Choroid plexus epithelial cell (primary cell): ENCODE measurements at places on chromosomes 3 and 15.

DNA sequence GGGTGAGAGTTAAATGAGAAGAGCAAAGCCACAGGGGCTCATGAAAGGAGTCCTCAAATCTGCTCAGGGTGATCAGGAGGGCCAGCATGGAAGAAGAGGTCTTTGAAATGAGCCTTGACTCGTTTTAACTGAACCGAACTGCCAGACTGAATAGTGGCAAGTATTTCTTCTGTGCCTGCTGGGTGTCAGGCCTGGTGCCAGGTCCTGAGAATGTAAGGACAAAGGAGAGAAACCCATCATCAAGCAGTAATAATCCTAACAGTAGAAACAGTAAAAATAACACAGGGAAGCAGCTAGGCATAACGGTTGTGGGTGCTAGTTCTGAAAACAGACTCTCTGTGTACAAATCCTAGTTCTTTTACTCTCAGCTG lies 40.4 kb upstream of the SMAD3 start:
- DNase-seq, result no peak

DNA sequence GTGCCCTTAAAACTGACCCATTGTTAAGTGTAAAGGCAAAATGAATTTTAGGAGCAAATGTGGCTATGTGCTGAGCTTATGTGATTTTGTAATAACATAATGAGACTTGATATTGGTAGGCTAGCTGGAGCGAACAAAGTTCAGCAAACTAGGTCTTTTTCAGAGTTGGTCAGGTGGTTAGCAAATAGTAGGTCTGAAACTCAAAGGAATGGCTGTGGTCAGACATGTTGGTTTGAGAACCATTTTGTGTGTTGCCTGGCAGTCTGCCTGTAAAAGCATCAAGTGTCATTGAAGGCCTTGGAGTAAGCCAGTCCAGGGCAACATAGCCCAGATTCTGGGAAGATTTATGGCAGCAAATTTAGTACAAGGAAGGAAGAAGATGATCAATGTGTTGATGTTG lies 16.4 kb downstream of the FBXO22 start:
- peak; percentile 63 for DNase-seq

- DNase-seq, result no peak
Measured at GRCh38 chr15:66089049-66089448, 164.5 kb downstream of the MEGF11 start.

- DNase-seq, result no peak
Measured at GRCh38 chr15:67276666-67277065, 22.1 kb downstream of the IQCH start.

- no peak for DNase-seq
Measured at GRCh38 chr3:102484-102883, 94.1 kb upstream of the CHL1 start.

GRCh38 chr15:34262362-34262761 lies 37.5 kb downstream of the EMC4 start:
- no peak for DNase-seq

- no peak for DNase-seq
Measured at GRCh38 chr3:62592408-62592807, 219.1 kb upstream of the FEZF2 start.

- peak; percentile 74 for DNase-seq
Measured at GRCh38 chr3:99925584-99926230, 108.0 kb downstream of the CMSS1 start.

DNA sequence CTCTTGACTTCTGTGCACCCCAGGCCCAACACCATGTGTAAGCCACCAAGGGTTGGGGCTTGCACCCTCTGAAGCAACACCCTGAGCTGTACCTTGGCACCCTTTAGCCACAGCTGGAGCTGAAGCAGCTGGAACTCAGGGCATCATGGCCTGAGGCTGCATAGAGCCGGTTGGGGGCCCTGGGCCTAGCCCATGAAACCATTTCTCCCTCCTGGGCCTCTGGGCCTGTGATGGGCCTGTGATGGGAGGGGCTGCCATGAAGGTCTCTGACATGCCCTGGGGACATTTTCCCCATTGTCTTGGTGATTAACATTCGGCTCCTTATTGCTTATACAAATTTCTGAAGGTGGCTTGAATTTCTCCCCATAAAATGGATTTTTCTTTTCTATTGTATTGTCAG lies 22.4 kb upstream of the ADAMTSL3 start:
- DNase-seq, result no peak

DNA sequence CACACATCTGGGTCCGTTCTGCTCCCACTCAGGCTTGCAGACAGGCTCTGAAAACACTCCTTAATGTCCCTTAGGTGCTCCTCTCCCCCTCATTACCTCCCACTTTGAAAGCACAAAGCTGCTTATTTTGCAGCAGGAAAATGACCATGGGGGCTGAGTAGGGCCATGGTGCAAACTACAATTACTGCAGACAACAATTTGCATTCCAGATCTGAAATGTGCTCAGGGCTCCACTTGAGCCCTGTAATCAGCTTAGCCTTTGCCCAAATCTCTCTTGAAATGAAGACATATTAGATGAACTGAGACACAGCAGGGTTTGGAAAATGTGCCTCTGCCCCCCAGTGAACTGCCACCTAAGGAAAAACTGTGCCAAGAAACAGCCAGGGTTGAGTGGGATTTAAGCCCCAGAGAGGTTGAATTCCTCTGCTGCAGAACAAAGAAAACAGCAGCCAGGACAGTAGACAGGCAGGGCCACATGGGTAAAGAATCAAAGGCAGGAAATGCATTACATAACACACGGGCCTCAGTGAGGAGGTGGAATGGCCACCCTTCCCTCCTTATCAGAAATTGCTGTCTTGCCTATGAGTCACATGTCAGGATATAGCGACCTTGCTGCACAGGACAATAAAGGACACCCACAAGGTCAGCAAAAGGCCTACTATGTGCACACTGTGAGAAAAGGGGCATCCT lies 126.8 kb upstream of the ARHGEF3 start:
- DNase-seq, result peak; percentile 42

GRCh38 chr15:88835119-88835518 lies 31.9 kb downstream of the ACAN start:
- DNase-seq, result no peak

GRCh38 chr3:61819861-61820260 lies 258.5 kb downstream of the PTPRG start:
- DNase-seq, result no peak

DNA sequence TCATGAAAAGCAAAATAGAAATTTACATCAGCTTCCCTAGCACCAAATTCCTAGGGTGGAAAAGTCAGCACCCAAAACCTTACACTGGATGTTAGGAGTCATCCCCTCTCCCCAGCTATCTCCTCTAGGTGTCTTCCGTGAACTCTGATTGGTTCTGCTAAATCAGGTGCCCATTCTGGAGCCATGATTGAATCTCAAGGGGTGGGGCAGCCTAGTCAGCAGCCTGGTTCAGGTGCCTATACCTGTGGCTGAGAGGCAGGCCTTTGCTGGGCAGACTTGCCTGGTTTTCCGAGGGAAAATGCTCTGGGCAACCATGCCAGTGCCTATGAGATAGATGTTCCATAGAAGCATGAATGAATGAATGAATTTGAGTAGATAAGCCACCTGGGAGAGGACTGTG lies 336.7 kb downstream of the LRTM1 start:
- no peak for DNase-seq

DNA sequence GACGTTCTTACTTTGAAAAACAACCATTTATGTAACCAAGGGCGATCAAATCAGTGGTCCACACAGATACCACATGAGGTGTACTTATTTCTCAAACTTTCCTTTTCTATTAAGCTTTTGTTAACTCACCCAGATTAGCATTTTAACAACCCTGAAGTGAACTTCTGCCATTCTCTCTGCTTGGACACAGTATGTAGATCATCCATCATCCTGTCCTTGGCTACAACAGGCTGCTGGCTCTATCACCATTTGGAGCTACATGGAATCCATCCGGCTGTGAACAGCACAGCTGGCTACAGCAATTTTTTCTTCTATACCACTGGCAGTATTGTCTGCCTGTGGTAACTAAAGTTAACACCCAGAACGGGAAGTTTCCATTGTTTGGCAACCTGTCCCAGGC lies 4.4 kb downstream of the SEMA6D start:
- DNase-seq, result no peak

DNA sequence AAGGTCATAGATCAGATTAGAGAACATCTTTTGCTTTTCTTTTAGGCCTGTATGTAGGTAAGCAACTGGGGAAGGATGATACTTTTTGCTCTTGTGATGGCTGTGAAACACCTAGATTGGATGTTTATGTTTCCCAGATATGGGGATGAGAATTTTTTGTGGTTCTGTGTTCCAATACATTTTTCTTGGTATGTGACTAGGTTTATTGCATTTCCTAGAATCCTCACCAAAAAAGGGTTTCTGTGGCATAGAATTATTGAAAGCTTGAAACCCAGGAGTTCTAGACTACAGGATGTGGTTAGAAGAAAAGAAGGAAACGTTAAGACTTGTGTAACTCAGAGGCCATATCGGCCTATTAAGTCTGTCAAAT lies 25.8 kb downstream of the OXNAD1 start:
- DNase-seq, result peak; percentile 51

DNA sequence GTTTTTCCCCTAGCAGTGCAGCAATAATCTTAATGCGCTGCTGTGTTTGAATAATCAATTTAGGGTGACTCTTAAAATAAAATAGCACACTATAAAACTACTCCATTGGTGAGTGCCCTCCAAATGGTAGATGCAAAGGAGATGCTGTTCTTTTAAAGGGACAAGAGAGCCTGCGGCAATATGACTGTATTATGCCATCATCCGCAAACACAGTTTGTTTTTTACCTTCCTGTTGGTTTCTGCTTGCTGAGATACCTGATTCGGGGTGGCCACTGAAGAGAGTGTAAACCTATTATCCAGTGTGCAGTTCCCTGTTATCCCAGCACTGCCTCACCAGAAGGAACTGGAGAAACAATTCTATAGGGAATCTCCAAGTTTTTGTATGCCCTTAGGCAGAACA lies 523.1 kb upstream of the TGFBR2 start:
- DNase-seq, result no peak

- DNase-seq, result no peak
Measured at GRCh38 chr3:1962396-1963088, 136.1 kb upstream of the CNTN4 start.

DNA sequence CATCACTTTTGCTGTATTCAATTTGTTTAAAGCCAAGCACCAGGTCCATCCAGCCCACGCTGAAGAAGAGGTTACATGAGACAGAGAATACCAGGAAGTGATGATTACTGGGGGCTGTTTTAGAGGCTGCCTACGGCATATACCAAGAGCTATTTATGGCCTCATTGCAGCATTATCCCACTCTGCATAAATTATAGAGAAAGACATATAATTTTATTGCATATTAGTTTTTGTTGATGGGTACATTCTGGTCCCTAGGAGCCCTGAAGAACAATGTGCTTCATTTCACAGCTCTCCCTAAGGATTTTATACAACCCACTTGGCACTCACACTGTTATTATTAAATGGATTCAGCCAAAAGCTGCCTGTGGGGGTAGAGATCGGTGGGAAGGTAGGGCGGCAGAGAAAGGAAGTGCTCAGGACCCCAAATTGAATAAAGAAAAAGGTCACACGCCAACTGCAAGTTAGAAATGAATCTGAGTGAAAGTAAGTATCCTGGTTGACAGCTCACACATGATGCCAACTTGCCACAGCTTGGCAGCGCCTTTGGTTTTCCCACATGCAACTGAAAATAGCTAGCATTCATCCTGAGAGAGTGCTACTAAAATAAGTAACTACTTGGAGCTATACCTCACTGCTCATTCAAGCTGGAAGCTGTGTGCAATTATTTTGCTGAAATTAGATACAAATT lies 73.7 kb downstream of the CCNL1 start:
- no peak for DNase-seq

GRCh38 chr3:42094128-42094527 lies 3.0 kb downstream of the TRAK1 start:
- no peak for DNase-seq

GRCh38 chr3:188067932-188068331 lies 86.0 kb upstream of the LPP start:
- DNase-seq, result peak; percentile 59

DNA sequence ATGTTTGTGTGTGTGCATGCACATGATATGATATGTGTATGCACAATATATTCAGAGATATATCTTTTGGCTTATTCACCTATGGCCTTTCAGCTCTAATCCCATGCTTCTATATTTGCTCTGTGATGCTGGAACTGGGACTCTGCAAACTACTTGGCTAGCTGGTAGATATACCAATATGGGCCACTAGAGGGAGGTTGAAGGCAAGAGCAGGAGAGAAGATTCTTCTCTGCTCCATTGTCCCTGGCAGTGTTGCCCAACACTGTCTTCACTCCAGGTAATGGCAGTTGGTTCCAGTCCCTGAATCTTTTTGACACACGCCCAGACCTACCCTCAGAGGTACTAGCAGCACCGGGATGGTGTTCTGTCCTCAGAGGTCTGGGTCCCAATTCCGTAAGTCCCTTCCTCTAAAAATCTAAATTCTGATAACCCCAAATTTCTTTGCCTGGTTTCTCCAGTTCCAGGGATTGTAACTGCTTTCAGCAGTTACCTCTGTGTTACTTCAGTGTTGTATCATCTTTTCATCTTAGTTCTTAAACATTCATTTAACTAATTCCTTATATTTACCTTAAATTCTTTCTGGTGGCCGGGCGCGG lies 44.7 kb downstream of the GTPBP8 start:
- peak; percentile 75 for DNase-seq

GRCh38 chr15:91664224-91664836 lies 189.2 kb upstream of the SLCO3A1 start:
- DNase-seq, result no peak

DNA sequence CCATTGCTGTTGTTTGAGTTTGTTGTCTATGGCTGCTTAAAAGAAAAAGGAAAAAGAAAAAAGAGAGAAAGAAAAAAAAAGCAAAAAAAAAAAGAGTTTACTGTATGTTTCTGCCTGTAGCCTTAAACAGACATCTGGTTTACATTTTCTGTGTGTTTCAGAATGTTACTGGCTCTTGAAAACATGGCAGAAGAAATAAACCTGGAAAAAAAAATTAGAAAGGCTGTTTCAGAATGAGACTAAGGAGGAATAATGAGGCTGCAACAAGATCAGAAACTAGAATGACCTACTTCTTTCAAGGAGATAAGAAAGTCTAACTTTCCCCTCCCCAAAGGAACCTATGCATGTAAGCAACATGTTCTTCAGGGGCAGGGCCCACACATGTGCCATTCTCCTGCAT lies 292.1 kb downstream of the DIPK2A start:
- no peak for DNase-seq

- DNase-seq, result no peak
Measured at GRCh38 chr3:177340243-177340830, 143.1 kb upstream of the TBL1XR1 start.

- no peak for DNase-seq
Measured at GRCh38 chr3:111548756-111549155, 6.8 kb downstream of the CD96 start.

GRCh38 chr3:133479895-133480669 lies 80.2 kb downstream of the BFSP2 start:
- no peak for DNase-seq

DNA sequence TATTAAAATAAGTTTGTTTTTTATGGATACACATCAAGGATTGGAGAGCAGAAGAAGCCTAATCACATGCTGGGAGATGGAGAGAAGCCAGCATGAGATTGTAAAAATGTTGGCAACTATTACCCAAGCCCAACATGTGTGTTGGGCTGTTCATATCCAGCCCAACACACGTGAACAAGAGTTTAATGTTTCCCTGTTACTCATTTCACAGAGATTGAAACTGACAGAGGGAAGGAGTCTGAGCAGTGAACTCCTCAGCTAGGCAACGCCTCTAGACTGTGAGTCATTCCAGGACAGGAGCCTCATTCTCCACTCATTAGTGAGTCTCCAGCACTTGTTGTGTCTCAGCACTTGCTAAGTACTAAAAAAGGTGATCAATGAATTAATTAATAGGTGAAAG lies 43.2 kb upstream of the CMSS1 start:
- DNase-seq, result peak; percentile 94

GRCh38 chr3:18499301-18499700 lies 74.2 kb upstream of the SATB1 start:
- DNase-seq, result no peak
